Breast epithelium (tissue), 4 donors: ENCODE measurements at places on chromosomes 7 and 10.

DNA sequence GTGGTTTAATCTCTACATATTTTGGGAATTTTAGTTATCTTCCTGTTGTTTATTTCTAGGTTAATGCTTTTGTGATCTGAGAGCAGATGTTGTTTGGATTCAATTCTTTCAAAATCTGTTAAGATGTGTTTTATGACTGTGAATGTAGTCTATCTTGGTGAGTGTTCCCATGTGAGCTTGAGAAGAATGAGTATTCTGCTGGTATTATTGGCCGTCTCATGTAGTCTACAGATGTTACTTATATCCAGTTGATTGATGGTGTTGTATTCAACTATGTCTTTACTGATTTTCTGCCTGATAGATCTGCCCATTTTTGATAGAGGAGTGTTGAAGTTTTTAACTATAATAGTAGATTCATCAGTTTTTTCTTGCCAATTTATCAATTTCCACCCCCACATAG, 141.4 kb upstream of the FOXP2 start:
- no peak for DNase-seq

DNA sequence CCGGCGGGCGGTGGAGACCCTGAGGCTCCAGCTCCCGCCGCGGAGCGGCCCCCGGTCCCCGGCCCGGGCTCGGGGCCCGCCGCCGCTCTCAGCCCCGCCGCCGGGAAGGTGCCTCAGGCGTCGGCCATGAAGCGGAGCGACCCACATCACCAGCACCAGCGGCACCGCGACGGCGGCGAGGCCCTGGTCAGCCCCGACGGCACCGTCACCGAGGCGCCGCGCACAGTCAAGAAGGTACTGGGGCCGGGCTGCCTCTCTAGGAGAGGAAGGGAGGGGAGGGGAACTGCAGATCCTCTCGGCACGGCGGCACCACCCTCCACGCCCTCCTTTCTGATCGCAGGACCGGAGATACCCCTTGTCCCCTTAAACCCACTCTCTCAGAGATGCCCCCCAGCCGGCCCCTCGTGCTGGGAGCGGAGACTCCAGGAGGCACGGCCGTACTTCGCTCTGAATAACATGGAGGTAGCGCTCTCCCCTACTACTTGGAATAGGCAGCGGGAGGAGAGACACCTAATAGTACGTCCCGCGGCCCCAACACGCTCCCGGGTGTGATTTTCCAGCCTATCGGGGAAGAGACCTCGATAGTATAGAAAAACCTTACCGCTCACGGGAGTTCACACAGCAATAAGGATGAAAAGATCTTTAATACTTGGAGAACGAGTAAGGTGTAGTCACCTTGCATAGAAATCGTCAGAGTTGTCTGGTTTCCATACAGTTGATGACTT, 538 bp downstream of the AHCYL2 start:
- peak; percentile 60 for DNase-seq

DNA sequence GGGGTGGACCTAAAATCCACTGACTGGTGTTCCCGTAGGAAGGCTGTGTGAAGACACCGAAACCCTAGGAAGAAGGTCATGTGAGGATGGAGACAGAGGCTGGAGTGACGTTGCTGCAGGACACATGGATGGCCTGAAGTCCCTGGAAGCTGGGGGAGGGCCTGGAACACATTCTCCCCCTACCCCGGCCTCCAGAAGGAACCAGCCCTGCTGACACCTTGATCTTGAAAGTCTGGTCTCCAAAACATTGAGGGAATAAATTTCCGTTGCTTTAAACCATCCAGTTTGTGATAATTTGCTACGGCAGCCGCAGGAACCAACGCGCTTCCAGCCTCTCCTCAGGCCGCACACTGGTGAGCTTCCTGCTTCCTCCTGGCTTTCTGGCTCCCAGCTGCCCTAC, 288.2 kb downstream of the GLRX3 start:
- no peak for DNase-seq

- no peak for DNase-seq
Measured at GRCh38 chr7:26365901-26366275, 74.2 kb downstream of the SNX10 start.

DNA sequence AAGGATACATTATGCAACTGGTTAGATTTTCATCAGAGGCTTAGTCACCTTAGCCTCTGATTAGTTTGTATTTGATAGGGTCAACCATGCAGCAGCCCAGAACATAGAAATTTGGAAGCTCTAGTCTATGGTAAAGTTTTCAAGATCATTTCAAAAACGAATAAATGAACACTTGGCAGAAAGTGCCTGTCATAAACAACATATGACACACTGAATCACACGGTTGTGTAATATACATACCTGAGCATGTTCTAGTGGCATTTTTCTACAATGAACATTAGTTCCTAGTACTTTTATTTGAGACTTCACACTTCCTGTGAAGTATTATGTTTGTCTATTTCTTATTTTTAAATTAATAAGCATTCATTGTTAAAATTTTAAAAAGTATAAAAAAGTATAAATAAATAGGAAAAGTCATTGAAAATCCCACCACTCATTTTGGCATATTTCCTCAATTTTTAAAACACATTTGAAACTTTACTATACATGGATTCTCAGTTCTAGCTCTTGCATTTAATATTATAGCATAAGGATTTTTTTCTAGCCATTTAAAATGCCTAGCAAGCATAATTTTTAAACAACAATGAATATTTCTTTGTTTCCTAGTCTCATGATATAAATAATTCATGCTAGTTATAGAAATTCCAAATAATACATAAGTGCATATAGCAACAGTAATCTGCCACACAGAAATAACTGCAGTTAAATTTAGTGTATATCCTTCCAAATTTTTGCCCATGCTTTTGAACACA, 25.7 kb upstream of the PRPS1L1 start:
- no peak for DNase-seq

DNA sequence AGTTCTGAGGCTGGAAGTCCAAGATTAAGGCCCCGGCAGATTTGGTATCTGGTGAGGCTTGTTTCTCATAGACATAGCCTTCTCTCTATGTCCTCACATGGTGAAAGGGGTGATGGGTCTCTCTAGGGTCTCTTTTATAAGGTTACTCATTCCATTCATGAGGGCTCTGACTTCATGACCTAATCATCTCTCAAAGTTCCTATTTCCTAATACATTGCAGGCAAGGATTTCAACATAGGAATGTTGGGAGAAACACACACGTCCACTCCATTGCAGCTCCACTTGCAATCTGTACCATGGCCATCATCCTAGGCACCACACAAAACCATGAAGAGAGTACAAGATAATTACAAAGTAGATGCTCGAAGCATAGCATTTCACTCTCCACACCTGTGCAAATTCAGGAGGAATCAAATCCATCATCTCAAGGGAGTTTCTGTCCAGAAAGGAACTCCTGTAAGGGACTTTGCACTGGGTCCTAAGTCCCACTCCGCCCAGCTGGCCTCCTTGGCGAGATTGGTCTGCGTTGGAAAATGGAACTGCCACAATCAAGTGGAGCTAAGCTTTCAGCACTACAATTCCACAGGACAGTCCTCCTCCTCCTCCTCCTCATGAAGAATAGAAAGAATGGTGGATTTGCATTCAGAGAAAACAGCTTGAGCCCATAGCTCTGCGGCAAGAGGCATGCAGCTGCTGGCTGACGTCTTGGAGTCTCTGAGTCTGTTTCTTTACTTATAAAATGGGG, 8.8 kb downstream of the DDC start:
- DNase-seq: no peak
